ENCODE measurements at places on chromosomes 5 and 9.

- DNase-seq = no peak
These were observed 2.8 kb upstream of the ECM2 start for GRCh38 chr9:92538541-92538940.

GRCh38 chr5:38347896-38348295, 89.5 kb downstream of the EGFLAM start:
- no peak for DNase-seq

DNA sequence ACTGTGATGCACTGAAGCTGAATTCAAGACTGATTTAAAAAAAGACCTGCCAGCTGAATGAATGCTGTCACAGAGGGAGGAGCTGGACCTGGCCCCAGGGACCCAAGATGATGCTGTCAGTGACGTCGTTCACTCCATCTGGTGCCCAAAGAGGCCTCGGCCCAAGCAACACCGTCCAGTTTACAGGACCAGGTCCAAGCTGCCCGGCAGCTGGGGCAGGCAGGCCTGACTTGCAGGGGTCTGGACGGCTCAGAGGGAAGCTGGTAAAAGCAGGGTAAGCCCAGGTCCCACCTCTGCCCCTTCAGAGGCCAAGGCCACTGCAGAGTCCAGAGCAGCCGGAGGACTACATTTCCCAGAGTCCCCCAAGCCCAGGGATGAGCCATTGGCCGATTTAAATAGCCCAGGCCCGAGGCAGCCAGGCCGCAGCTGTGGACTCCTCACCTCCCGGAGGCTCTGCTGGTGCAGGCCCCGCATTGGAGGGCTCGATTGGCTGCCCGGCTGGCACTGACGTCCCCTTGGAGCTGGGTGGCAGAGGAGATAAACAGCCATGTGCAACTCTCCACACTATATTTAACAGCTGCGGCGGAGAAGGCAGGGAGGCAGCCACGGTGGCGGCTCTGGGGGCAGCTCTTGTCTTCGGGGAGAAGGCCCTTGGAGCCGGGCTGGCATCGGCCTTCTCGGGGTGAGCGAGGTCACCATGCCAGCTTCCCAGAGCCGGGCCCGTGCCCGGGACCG, at the start of gene PLPP7:
PLPP7 (plus strand) TSS at position 423 of the 735 bp plus-strand sequence; CDS start at position 698, 275 bp downstream.
- DNase-seq = no peak

GRCh38 chr5:19690978-19691377, 297.0 kb downstream of the CDH18 start:
- no peak for DNase-seq

GRCh38 chr5:38695021-38695958, 138.8 kb upstream of the LIFR start:
- no peak for DNase-seq

DNA sequence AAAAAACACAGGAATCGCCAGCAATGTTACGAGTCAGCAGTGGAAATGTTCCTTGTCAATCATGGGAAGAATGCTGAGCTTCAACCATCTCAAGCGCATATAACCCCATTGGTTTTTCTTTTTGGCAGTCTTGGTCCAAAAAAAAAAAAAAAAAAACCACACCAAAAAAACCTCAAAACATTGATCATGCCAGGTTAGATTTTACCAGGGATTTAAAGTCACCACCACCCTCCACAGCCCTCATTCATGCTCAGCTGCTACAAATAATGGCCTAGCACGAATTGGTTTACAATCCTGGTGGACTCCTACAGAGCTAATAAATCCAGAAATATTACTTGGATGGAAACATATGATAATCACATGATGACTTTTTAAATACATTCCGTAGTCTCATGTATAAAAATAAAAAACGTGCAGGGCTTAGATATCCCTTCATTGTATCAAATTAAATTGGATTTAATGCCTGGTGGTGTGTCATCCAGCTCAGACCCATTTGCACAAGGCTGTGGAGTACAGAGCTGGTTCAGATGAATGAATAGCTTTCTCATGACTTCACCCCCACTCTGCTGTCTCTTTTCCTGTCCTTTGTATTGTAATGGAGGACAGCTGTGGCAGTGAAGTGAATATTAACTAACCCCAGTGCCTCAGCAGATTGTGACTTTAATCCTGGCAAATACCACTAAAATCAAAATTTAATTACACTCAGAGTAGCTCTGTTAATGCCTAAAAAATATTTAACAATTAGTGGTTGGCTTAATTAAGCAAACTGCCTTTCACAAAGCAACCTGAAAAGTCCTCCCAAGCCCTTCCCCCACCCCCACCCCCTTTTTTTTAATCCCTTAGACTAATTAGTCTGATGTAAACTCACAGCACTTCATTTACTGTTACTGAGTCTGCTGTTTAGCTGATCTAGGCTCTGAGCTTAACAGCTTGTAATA, 626.5 kb upstream of the ZNF608 start:
- no peak for DNase-seq

DNA sequence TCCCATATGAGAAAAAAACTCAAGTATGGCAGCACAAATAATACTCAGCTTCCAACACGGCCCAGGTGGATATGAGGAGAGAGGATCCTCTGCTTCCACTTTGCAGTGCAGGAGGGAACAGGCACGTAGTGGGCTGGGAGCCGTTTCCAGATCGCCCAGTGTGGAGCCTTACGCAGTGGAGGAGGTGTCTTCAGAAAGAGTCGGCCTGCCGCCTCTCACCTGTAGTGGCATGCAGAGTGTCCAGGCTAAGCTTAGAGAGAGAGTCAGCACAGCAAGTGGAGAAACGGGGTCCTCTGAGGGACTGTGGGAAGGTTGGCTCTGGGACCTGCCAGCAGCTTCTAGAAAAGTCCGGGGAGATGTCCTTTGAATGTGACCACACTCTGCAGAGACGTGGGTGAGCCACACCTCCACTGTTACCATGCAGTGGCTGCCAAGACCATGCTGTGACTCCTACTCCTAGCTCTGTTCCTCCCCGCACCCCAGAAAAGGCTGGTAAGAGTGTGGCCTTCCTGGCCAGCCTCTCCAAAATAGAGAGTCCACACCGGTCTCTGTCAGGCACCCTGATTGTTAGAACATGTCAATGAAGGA, 3.5 kb upstream of the SEMA4D start:
- no peak for DNase-seq

GRCh38 chr5:173741729-173742431, 125.4 kb upstream of the BOD1 start:
- DNase-seq = no peak

GRCh38 chr5:3311433-3311832, 284.2 kb upstream of the IRX1 start:
- DNase-seq = no peak

DNA sequence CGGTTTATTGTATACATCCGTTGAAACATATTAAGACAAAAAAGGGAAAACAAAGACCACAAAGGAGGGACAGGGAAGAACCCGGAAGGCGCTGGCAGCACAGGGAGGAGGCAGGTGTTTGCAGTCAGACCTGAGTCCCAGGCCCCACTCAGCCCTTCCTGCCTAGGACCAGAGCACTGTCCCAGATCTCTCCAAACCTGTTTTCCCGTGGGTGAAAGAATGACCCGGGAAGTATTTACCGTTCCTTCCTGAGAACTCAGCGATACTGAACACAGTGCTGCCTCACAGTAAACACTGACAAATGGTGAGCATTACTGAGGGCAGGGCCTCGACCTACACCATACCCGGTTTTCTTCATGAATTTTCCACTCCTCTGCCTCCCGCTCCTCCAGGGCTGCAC, 1.2 kb downstream of the ABO start:
- no peak for DNase-seq

DNA sequence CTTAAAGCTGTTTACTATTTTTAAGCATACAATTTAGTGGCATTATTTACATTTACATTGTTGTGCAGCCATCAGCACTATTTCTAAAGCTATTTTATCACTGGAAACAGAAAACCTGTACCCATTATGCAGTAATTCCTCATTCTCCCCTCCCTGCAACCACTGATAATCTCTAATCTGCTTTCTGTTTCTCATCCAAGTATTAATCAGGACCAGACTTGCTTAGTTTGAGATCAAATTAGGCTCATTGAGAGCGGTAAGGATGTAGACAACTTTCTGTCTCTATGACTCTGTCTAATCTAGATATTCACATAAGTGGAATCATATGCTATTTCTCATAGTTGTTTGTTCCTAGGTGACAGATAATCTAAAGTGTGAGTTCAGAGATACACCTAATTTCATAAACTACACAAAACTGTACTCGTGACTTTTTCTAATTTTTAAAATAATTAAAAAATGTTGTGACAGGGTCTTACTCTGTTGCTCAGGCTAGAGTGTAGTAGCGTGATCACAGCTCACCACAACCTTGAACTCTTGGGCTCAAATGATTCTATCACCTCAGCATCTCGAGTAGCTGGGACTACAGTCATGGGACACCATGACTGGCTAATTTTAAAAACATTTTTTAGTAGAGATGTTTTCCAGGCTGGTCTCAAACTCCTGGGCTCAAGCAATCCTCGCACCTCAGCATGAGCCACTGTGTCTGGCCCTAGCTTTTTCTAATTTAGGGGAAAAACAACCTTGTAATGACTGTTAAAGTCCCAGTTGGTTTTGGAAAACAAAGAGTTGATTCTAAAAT, 37.6 kb downstream of the BDP1 start:
- DNase-seq = no peak

DNA sequence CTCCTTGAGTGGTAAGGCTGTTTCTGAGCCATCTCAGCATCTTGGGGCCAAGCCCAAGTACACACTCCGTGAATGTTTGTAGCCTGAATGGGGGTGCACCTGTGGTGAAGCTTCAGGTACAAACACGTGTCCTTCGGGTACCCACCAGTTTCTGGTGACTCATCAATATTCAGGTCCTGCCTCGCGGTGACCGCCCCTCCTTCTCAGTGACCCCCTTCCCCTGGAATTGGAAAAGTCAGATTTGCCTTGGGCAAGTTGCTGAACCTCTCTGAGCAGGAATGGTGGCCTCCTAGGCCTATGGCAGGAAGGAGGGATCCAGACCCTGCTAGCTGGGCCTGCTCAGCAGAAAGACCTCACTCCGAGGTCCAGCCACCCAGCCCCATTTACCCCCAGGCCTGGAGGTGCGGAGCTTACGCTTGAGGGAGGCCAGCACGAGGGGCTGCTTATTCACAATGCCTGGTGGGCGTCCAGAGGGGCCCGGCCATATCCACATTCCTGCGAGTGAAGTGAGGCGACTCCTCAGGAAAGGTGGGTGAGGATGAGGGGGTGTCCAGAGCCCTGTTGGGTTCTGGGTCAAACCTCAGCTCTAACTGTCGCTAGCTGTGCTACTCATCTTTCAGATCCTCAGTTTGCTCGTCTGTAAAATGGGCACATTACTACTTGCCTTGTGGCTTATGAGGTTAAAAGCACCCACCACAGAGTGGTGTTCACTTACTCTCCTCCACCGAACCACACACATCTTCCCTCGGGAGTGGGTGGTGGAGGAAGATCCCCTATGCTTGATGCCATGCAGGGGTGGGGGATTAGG, 7.0 kb downstream of the ADGRD2 start:
- no peak for DNase-seq

DNA sequence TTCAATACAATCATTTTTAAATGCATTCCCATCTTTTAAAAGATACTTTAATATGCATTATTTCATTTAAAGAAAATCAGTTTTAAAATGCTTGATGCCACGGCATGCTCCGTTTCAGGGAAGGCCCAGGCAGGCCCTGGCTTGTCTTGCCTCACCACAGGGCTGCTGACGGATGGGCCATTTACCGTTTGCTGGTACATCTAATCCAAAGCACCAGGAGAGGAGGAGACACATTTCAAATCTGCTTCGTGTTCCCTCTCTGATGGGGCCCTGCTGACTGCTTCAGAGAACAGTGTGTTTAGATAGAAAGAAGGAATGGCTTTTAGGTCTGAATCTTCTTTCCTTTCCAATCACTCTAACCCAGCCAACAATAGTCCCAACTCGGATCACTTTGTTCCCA, 185.2 kb downstream of the DCP2 start:
- DNase-seq = no peak

Measured in stimulated activated CD4-positive, alpha-beta T cell treated with anti-CD3 and anti-CD28 coated beads, TNF-alpha, amount 100 ng/mL, for 4 hours (primary cell).